ENCODE measurements at places on chromosomes 7 and 10.

- no peak for DNase-seq
These were observed 64.9 kb downstream of the PRKG1 start for GRCh38 chr10:51139176-51139575.

- no peak for DNase-seq
These were observed 1054.9 kb upstream of the C7orf33 start for GRCh38 chr7:147535701-147536111.

- no peak for DNase-seq
These were observed 43.2 kb downstream of the SH2D4B start for GRCh38 chr10:80580638-80581468.

- no peak for DNase-seq
These were observed 123.9 kb downstream of the TAX1BP1 start for GRCh38 chr7:27863880-27864279.

DNA sequence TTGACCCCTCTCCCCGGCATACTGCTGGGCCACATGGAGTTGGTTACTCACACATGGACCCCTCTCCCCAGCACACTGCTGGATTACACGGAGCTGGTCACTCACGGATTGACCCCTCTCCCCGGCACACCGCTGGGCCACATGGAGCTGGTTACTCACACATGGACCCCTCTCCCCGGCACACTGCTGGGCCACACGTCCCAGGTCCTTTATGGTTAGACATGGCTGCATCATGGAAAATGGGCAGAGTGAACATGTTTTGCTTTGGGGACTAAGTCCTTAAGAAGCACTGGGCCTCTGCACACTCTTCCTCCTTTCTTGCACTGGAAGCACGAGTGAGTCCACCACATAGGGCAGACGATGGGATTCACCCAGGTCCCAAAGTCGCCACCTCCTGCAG lies 102.1 kb upstream of the SHH start:
- no peak for DNase-seq

DNA sequence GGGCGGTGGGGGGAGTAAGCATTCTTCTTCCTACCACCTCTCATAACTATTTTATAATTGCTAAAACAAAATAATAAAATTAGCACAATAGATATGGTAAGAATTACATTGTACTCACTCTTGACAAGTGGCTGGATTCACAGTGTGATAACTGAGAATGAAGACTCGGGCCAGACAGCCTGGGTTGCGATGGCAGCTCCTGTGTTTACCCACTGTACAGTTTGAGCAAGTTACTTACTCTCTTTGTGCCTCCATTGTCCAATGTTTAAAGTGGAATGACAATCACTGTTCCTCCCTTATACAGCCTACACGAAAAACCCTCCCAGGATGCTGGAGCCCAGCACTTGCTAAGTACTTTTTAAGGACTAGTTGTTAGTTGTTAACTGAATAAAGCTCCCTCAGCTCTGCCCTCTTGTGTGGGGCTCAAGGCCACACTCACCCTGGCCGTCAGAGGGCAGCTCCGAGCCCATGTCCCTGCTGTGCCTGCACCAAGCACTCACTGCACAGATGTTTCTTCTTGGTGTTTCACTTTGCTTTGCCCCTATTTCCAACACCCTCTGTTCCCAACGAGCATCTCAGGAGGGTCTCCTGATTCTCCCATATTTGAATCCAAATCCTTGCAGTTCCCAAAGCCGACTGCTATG lies 56.4 kb upstream of the NPS start:
- no peak for DNase-seq
